ENCODE measurements at places on chromosomes 16 and 17.
A peak's percentile ranks its signal among the peaks of the same experiment; 100 is the strongest.

- no peak for DNase-seq
- H3K4me1 ChIP-seq, result no peaks in the 10 kb centered on the region
- no peak overlapping the region for H3K4me3 ChIP-seq
- H3K27ac ChIP-seq, result no peak overlapping the region
- peaks cover 19% of the 10 kb centered on the region for H3K27me3 ChIP-seq
- H3K36me3 ChIP-seq, result no peaks in the 10 kb centered on the region
Measured at GRCh38 chr16:50238868-50239301, 27.5 kb upstream of the ADCY7 start.

GRCh38 chr17:64192589-64192988 is 62.6 kb upstream of the ERN1 start:
- no peaks in the 10 kb centered on the region for H3K27me3 ChIP-seq
- H3K36me3 ChIP-seq, result peaks cover 44% of the 10 kb centered on the region
- H3K4me3 ChIP-seq, result no peak overlapping the region
- no peak overlapping the region for H3K27ac ChIP-seq
- H3K4me1 ChIP-seq, result peaks cover 8% of the 10 kb centered on the region

DNA sequence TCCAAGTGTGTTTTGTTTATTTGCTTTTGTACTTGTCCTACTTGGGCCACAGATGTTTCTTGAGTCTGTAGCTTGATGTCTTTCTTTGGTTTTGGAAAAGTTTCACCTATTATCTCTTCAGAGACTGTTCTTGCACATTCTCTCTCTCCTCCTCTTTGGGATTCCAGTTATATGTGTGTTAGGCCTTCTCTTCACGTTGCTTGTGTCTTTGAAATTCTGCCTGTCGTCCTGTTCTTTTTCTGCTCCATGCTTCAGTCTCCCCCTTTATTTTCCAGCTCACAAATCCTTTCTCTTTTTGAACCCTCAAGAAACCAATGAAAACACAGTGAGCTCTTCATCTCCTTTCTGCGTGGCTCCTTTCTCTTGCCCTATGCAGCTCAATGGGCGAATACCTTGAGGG is 7.9 kb downstream of the VPS35L start:
- no peak overlapping the region for H3K27ac ChIP-seq
- H3K4me1 ChIP-seq, result no peaks in the 10 kb centered on the region
- no peaks in the 10 kb centered on the region for H3K27me3 ChIP-seq
- DNase-seq, result no peak
- H3K4me3 ChIP-seq, result no peak overlapping the region

DNA sequence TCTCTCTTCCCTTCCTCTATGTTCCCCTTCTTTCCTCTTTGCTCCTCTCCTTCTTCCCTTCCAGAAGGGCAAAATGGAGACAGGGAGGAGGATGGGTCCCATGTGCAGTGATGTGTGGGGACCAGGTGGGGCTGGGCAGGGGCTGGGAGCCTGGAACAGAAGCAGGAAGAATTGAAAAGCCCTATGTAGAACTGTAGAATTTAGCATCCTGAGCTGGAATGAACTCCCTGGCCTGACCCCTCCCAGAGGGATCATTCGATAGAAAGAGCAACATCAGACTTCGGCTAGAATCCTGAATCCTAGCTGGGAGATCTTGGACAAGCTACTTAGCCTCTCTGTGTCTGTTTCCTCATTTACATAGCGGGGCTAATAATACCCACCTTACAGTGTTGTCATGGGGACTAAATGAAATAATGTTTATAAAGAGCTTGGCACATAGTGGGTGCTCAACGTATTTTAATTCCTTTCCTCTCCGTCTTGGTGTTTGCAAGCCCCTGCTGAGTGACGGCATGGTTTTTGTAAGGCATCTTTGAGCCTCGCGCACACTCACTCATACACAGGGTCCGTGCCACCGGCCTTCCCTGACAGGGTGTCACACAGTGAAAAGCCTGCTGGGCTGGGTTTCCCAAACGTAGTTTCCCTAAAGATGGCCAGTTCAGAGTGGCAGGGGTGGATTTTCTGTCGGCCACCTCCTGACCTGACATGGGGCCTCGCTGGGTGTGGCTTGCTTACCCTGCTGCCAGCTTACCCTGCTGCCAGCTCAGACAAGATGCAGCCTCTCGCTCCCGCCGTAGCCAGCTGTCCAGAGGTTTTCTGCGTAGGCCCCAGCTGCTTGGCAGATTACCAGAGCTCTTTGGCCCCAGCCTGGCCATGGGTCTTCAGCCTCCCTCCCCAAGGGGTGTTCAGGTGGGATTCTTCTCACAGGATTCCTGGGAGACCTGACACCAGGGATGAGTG is 6.1 kb upstream of the ARHGAP23 start:
- peaks cover 55% of the 10 kb centered on the region for H3K4me1 ChIP-seq
- no peak overlapping the region for H3K27ac ChIP-seq
- H3K4me3 ChIP-seq, result no peak overlapping the region
- no peaks in the 10 kb centered on the region for H3K36me3 ChIP-seq

DNA sequence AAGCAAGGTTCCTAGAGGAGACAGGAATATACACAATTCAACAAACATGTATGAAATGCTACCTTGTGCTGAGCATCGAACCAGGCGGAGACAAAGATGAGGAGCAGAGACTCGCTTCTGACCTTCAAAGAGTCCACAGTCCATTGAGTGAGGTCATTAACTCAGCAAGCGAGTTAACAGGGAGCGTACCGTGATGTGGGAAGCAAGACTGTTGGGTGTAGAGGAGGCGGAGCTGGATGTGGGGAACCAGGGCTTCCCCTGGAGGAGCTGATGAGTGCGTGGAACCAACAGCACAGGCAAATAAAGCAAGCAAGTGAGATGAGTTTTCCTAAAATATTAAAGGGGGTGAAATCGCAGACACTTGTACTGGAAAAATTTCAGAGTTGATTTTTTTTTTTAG is 65.0 kb downstream of the NXN start:
- peak overlapping the region; percentile 96 for H3K27ac ChIP-seq
- H3K36me3 ChIP-seq, result peaks cover 42% of the 10 kb centered on the region
- H3K27me3 ChIP-seq, result peaks cover 5% of the 10 kb centered on the region
- no peak for DNase-seq

DNA sequence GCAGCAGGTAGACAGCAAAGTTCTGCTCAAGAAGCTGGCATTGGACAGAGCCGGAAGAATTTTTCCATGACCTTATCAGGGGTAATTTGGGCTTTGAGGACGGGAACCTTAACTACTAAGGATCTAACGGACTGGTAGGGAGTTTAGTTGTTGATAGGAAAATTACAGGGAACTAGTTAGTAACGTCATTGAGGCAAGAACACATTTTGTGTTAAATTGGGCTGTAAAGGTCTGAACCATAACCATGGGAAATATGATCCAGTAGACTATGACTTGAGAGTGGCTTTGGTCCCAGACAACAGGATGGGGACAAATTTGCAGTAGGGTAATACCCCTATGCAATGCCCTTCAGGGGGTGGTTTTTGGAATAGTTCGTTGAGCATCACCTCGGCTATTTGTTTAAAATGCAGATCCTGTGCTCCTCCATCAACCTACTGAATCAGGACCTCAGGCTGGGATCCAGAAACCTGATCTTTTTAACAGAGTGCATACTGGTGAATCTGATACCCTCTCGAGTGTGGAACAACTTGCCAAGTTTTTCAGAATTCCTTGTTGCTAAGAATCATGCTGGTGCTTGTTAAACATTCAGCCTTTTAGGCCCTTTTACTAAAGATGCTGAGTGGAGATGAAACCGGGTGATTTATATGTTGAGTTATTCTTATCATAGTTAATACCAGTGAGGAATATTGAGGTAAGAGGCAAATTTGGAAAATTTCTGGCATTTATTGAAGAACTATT is 255.1 kb downstream of the MAP2K6 start:
- no peak for DNase-seq
- H3K27ac ChIP-seq, result no peak overlapping the region
- H3K4me3 ChIP-seq, result no peak overlapping the region
- peaks cover 12% of the 10 kb centered on the region for H3K4me1 ChIP-seq

- no peak for DNase-seq
- no peaks in the 10 kb centered on the region for H3K36me3 ChIP-seq
- H3K4me1 ChIP-seq, result no peaks in the 10 kb centered on the region
- no peaks in the 10 kb centered on the region for H3K27me3 ChIP-seq
- H3K27ac ChIP-seq, result no peak overlapping the region
Measured at GRCh38 chr16:79895053-79895916, 294.7 kb upstream of the MAF start.

GRCh38 chr16:28573738-28574718 is 20.3 kb downstream of the SGF29 start:
- H3K27me3 ChIP-seq, result no peaks in the 10 kb centered on the region
- peaks cover 42% of the 10 kb centered on the region for H3K4me1 ChIP-seq
- H3K4me3 ChIP-seq, result no peak overlapping the region
- peak overlapping the region; percentile 96 for H3K27ac ChIP-seq
- peaks cover 21% of the 10 kb centered on the region for H3K36me3 ChIP-seq

- H3K27me3 ChIP-seq, result peaks cover 93% of the 10 kb centered on the region
- H3K27ac ChIP-seq, result no peak overlapping the region
- no peak for DNase-seq
- no peak overlapping the region for H3K4me3 ChIP-seq
- H3K4me1 ChIP-seq, result peaks cover 29% of the 10 kb centered on the region
- H3K36me3 ChIP-seq, result no peaks in the 10 kb centered on the region
Measured at GRCh38 chr17:36702636-36703035, 101.3 kb downstream of the MRM1 start.

- peaks cover 63% of the 10 kb centered on the region for H3K4me1 ChIP-seq
- H3K27me3 ChIP-seq, result no peaks in the 10 kb centered on the region
- no peak for DNase-seq
- H3K36me3 ChIP-seq, result peaks cover 31% of the 10 kb centered on the region
- H3K27ac ChIP-seq, result peak overlapping the region; percentile 85
- H3K4me3 ChIP-seq, result no peak overlapping the region
Measured at GRCh38 chr16:75343941-75344340, 89.4 kb downstream of the CFDP1 start.

GRCh38 chr17:7676533-7676932 is 10.8 kb downstream of the TP53 start:
- peaks cover 5% of the 10 kb centered on the region for H3K27me3 ChIP-seq
- peaks cover 6% of the 10 kb centered on the region for H3K4me1 ChIP-seq
- DNase-seq, result no peak
- peaks cover 52% of the 10 kb centered on the region for H3K36me3 ChIP-seq

Measured in nephron progenitor cell (in vitro differentiated cells).